Activated CD8-positive, alpha-beta memory T cell treated with anti-CD3 and anti-CD28 coated beads for 1 hour (primary cell): ENCODE measurements at places on chromosomes 2 and 18.

- no peak for DNase-seq
Observed at GRCh38 chr2:55581435-55581834, 36.0 kb downstream of the PPP4R3B start.

DNA sequence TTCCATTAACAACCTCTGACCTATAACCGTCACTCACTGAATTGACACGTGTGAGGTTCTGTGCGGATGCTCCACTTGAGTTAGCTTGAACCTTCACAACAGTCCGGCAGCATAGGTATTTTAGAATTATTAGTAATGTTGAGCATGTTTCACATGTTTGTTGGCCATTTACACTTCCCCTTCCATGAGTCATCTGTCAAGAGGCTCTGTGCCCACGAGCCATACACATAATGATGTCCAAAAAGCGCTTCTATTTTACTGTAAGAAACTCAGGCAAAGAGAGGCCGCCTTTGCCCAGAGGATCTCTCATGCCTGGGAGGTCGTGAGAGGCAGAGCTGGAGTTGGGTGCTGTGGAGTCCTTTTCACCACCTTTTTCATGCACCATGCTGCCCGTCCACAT, 28.9 kb upstream of the TMEM214 start:
- no peak for DNase-seq

GRCh38 chr2:207502577-207503198, 27.1 kb upstream of the CREB1 start:
- no peak for DNase-seq

- no peak for DNase-seq
Observed at GRCh38 chr18:79355433-79356335, 40.0 kb upstream of the NFATC1 start.

- DNase-seq = no peak
Observed at GRCh38 chr2:152466980-152467676, 132.2 kb downstream of the FMNL2 start.

DNA sequence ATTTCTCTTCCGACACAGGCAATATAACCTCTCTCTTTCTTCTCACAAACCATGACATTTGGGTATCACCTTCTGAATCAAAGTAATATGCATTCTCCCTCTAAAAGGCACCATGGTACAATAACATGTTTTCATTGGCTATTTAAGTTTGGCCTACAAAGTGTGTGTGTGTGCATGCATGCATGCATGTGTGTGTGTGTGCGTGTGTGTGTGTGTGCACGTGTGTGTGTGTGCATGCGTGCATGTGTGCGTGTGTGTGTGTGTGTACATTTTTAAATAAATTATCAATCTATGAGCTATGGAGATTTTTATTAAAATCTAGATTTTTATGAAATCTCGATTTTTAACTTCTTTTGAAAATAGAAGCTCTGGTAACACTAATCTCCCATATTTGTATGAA, 745.3 kb upstream of the ZEB2 start:
- DNase-seq = no peak

- no peak for DNase-seq
Observed at GRCh38 chr2:152047824-152048471, 50.9 kb downstream of the CACNB4 start.

DNA sequence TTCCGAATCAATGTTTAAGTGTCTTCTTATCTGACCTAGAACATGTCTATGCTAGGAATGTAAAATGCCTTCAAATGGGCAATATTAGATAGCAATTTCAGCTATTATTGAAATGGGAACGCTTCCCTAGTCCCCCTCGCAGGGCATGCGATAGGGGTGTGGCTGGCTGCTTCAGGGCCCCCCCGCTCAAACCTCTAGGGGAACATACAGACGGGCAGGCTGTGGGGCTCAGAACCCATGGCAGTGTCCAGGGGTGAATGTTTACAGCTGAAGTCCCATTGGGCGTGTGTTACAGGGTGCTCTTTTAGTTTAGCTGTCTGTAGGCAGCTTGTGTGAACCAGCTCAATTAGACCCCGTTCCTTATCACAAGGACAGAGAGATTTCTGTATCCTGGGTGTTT, 315.9 kb downstream of the DSEL start:
- no peak for DNase-seq
